ENCODE measurements at places on chromosomes 12 and 14.

- DNase-seq, result no peak
Measured at GRCh38 chr12:78712834-78713481, 151.6 kb upstream of the SYT1 start.

GRCh38 chr12:94550964-94551363, 91.3 kb upstream of the CEP83 start:
- DNase-seq, result no peak

- no peak for DNase-seq
Measured at GRCh38 chr14:95231966-95232633, 74.8 kb upstream of the DICER1 start.

DNA sequence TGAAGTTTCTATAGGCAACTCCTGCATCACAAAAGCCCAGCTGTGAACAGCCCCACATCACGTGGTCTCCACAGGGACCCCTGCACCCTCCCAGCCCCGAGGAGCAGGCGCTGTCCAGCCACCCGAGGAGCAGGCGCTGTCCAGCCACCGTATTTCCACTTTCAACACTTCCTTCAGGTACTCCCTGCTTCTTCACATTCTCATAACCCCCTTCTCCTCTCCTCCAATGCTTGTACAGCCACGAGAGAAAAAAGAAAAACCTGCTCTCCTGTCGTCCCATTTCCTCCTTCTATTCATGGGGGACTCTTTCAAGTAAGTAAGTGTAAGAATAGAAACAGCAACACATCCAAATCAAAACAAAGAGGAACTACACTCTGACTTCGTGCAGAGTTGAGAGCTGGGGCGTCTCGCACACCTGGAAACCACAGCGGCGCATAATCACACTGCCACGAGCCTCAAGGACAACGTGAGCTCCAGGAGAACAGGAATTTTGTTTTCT, 11.9 kb downstream of the CDC42BPB start:
- DNase-seq, result no peak

DNA sequence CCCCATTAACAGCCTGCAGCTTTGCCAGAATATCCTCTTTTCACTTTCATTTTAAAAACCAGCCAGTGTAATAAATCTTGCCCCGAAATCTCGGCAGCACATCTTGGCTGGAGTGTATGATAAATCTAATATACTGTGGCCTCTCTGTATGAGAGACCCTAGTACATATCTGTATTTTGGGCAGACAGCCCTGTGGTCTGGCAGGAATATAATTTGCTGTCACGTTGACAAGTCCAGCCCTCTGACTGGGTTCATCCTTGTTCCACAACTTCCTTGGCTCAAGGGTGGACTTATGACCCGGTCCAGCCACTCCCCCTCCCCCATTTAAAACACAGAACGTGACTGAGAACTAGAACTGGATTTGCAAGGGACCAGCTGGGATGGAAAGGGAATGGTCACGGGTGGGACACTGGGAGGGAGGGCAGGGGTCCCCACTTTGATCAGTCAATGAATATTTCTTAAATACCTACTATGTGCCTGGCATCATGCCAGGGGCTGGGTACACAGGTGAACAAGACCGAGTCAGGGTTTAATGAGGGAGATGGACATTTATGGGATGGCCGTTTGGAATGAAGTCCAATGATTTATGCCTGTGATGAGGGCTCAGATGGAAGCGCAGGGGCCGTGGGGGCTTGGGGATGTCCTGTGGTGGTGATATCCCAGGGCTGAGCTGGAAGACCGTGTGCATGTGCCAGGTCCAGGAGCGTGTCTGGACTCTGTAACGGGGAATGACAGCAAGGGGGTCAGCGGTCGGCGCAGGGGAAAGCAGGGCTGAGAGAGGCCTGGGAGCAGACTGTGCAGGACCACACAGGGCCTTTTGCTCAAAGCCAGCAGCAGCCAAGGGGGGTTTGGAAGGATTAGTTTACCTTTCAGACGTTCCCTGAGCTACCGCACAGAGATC, 190.5 kb downstream of the PHETA1 start:
- DNase-seq, result no peak

- no peak for DNase-seq
Measured at GRCh38 chr14:94570440-94570839, 9.2 kb downstream of the SERPINA4 start.

GRCh38 chr12:20588042-20588441, 107.1 kb upstream of the SLCO1C1 start:
- DNase-seq, result no peak

- DNase-seq, result no peak
Measured at GRCh38 chr14:61511558-61511948, 183.8 kb upstream of the HIF1A start.

GRCh38 chr12:129670256-129670920, 233.4 kb downstream of the TMEM132D start:
- no peak for DNase-seq

DNA sequence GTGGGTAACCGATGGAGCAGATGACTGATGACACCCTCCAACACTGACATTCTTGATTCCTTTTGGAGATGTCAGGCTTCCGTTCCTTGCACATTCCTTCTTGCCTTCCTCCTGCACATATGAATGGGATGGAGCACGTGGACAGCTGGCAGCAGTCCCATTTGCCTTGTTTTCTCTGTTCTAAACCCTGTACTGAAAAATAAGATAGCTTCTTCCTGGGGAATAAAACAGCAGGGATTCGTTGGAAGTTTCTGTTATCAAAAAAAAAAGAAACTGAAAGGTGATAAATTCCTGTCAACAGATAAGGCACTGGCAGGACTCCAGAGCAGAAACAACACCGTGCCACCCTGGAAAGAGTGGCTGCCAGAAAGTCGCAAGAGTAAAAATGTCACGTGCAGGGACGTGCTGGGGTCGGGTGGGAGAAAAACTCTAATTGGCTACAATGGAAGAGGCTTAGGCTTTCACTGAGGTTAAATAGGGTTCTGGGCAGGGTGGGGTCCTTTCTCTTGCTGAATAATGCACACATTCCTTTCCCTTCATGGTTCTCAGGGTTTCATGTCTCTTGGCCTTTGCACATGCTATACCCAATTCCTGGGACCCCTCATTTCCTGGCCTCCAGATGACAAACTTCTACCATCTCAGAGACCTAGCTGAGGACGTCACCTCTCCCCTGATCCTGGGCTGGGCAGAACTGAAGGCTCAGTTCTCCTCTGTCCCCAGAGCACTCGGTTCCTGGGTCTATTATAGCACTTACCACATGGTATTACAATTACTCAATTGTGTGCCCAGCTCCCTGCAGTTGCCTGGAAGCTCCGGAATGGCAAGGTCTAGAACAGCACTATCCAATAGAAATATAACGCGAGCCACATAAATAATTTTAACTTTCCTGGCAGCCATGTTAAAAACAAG, 7.0 kb upstream of the NUAK1 start:
- no peak for DNase-seq

DNA sequence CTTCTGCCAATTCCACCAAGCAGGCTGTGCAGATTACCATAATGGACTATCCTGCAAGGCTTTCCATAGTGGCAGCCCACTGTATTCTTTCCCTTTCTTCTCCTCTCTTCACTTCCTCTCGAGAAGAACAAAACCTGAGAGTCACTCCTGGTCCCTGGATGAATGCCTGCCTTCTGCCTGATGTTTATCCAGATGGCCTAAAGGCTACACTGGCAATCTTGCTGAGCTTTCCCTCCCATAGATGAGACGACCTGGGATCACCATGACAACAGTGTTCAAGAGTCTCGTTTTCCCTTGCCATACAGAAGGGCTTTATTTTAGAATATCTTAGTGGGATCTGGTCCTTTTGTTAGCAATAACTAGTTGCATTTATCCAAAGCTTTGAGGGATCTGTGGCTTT, 142.3 kb downstream of the RTN1 start:
- no peak for DNase-seq

DNA sequence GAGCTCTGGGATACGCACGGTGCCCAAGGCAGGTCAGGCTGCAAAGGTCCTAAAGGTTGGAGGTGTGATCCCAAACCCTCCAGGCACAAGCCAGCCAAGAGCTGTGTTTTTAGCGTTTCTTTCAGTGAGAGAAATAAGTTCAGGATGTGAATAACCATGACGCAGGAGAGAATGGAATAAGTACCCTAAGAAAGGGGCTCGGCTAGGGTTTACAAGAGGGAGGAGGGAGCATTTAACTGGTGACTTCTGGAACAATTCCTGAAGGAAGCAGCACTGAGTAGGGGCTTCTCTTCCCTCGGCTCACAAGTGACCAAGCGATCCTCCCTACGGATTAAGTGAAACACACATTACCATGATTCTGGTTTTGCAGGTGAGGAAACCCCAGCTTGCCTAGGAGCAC, 29.4 kb downstream of the SSH1 start:
- DNase-seq, result no peak

DNA sequence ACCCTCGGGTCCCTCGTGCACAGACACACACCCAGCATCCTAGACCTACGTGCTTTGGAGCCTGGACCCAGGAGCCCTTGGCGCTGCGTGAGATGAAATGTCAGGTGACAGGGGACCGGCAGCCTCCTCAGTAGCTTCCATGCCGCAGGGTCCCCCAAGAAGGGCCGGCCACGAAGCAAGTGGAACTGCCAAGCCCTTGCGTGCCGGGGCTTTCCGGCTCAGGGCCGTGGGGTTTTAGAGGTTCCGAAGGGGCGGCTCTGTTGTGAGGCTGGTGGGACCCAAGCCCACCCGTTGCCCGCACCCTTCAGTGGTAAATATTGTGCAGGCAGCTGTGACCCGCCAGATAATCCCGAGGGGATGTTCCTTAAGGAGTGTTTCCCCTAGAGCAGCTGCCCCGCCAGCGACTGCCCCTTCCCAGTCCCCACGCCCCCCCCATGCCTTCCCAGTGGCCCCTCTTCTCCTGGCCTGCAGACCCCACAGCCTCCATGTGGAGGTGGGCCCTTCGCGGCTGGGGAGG, 133.7 kb downstream of the ADGRD1 start:
- DNase-seq, result no peak

GRCh38 chr14:89040460-89041256, 216.2 kb downstream of the TTC8 start:
- peak; percentile 60 for DNase-seq

DNA sequence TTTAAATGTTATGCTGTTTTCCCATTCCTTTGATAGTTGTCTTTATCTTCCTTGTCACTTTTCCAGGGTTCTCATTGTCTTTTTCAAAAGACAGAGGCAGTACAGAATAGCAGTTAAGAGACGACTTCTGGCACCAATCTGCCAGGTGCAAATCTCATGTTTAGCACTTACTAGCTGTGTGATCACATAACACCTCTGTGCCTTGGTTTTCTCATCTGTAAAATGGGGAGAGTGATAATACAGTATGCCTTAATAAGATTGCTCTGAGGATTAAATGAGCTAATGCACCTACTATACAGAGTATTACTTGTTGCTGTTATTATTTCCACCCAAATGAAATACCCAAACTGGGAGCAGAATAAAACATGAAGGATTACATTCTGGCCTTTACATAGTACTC, 4.8 kb downstream of the GPR135 start:
- DNase-seq, result no peak

DNA sequence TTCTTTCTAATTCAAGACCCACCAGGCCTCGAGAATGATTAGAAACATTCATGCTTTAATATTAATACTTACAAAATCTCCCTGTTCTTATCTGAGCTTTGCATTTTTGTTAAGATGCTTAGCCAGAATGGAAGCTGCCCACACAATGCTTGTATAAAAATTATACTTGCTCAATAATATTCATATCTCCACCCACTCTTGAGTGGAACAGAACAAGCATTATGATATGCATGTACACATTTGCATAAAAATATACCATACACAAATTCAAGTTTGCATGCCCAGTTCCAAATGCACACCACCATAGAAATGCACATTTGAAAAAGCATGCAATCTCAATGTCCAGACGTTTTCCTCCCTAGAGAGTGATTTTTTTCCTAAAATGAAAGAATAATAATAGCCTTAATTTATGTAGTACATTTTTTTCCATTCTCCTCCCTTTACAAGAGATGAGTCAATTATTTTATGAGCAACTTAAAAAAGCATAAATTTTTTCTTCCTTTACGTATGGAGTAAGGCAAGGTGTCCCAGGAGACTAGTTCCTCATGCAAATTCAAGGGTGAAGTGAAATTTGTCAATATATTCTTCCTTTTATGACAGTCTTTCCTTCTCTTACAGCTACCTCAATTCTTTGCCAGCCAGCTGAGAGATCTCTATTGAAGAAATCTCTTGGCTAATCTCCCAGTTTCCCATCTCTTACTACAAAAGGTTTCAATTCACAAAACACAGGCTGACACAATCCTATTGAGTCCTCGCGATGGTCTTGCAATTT, 313.1 kb upstream of the GARIN6 start:
- no peak for DNase-seq

GRCh38 chr12:22828066-22828465, 203.1 kb downstream of the ETNK1 start:
- DNase-seq, result no peak

DNA sequence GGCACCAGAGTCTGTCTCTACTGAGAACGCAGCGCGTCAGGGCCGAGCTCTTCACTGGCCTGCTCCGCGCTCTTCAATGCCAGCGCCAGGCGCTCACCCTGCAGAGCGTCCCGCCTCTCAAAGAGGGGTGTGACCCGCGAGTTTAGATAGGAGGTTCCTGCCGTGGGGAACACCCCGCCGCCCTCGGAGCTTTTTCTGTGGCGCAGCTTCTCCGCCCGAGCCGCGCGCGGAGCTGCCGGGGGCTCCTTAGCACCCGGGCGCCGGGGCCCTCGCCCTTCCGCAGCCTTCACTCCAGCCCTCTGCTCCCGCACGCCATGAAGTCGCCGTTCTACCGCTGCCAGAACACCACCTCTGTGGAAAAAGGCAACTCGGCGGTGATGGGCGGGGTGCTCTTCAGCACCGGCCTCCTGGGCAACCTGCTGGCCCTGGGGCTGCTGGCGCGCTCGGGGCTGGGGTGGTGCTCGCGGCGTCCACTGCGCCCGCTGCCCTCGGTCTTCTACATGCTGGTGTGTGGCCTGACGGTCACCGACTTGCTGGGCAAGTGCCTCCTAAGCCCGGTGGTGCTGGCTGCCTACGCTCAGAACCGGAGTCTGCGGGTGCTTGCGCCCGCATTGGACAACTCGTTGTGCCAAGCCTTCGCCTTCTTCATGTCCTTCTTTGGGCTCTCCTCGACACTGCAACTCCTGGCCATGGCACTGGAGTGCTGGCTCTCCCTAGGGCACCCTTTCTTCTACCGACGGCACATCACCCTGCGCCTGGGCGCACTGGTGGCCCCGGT, at the start of gene PTGDR:
Gene PTGDR, plus strand, starts transcription at position 198 of the 778 bp plus-strand sequence. Its CDS starts 117 bp downstream, at position 315.
- no peak for DNase-seq

DNA sequence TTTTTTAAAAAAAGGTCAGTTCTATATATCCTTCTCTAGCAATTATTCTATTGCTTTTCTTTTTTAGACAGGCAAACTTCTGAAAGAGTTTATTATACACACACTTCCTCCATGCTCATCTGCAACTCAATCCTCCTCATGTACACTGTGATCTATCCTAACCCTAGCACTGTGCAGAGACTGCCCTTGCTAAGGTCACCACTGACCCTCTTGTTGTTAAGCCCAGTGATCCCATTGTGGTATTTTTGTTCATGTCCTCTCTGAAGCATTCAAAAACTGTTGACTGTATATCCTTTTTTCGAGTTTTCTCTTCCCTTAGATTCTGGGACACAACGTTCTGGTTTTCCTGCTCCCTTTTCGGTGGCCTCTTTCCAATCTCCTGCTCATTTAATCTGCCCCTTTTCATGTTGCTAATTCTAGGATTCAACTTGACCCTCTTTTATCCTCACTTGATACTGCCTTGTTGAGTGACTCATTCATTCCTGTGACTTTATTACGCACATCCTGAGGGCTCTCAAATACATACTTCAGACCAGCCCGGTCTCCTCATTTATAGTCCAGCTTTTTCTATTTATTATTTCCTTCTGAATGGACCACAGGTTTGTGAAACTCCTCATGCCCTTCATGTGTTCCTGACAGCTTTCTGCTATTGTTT, 53.9 kb upstream of the PTPRB start:
- peak; percentile 8 for DNase-seq

Data from fibroblast of skin of left biceps (primary cell).